ENCODE measurements at places on chromosomes 3 and 15.

DNA sequence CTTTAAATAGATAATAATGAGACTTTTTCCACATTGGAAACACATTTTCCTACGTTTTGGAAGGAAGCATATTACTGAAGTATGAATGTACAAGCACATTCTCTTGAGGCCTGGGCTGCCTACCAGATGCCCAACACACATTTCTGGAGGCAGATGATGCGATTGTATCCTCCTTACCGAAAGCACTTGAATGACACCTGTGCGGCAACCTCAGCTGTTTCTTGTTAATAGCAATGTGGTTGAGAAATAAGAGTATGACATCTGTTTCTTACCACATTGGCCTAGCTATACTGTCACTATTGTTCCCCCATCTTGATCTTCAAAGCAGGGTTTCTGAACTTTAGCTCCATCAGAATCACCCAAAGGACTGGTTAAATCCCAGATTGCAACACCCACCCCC lies 84.8 kb downstream of the ARPP21 start:
- DNase-seq = no peak

GRCh38 chr15:32674681-32675080 lies 33.2 kb downstream of the SCG5 start:
- DNase-seq = no peak

DNA sequence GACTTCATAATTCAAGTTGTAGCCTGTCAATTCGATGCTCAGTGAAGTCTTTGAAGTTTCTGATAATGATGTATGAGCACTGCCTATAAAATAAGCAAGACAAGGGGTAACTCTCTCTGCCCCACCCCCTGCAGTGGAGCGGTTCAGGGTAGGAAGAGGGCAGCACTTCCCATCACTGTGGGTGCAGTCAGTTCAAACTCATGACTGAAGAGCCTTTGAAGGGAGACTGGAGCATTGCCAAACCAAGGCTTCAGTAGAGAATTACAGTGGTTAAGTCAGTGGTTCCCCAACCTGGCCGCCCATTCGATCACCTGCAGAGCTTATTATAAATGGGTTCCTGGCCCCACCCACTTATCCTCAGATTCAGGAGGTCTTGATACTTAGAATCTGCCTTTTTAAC lies 190.6 kb downstream of the SHQ1 start:
- DNase-seq = no peak

DNA sequence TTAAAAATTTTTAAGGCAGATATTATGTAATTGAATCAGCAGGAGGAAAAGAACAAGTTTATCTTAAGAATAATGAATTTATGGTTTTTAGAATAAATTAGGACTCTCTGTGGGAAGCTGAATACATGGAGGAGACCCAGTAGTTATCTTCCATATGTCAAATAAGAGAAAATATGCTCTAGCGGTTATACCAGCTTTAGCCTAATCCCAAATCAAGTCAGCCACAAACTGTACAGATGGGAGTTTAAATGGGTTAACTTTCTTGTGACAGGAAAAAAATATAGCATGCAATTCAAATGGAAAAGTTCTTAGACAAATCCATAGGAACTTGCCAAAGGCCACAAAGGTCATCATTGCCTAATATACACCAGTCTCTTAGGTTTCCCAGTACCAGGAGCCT lies 84.3 kb downstream of the TTBK2 start:
- DNase-seq = no peak
